Stimulated activated naive CD4-positive, alpha-beta T cell treated with Interleukin-2 at 50 U/mL for 16 hours (primary cell): ENCODE measurements at places on chromosomes 2 and 18.

GRCh38 chr2:230893841-230894781 lies 29.4 kb downstream of the ITM2C start:
- DNase-seq, result no peak

DNA sequence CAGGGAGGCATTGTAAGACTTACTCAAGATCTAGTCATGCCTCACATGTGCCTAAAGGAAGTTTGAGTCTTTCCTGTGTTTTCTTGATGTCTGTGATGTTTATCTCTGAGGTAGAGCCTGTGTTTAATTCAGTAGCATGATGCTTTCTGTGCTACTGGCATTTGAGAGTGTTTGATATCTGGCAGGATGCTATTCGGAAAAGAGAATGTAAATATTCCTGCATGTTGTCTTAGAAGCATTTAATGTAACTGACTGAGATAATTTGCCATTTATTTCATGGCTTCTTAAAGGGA lies 58.8 kb downstream of the GREB1L start:
- no peak for DNase-seq

GRCh38 chr18:61664419-61665084 lies 228.3 kb downstream of the RNF152 start:
- DNase-seq, result no peak

GRCh38 chr2:182763311-182763912 lies 47.4 kb downstream of the DNAJC10 start:
- DNase-seq, result no peak

DNA sequence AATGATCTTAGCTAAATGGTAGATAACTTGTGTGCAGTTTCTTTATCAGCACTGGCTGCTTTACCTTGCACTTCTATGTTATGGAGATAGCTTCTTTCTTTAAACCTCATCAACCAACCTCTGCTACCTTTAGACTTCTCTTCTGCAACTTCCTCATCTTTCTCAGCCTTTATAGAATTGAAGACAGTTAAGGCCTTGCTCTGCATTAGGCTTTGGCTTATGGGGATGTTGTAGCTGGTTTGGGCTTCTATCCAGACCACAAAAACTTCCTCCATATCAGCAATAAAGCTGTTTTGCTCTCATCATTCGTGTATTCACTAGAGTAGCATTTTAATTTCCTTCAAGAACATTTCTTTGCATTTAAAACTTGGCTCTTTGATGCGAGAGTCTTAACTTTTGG lies 123.7 kb downstream of the PIK3C3 start:
- no peak for DNase-seq

DNA sequence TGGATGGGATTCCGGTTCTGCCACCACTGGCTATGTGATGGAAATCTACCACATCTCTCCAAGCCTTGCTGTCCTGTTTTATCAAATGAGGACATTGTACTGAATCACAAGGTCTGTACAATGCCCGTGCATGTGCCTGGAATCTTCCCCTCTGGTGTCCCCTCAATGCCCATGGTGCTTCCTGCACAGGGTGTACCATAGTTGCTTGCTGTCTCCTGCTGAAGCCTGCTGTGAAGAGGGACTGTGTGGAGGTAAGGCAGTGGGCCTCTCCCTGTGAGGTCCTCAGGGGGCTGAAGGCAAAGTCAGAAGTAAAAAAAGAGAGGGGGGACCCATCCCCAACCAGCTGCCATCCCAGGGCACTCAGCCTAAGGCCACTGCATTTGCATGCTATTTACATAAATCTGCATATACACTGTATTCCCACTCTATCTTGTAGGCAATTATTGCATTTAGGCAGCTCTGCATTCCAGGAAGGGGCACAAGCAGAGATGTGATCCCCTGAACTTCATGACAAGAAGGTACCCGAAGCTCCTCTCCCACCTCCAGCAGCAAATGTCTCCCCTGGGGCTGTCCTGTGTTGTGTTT lies 9.1 kb upstream of the STEAP3 start:
- DNase-seq, result no peak

DNA sequence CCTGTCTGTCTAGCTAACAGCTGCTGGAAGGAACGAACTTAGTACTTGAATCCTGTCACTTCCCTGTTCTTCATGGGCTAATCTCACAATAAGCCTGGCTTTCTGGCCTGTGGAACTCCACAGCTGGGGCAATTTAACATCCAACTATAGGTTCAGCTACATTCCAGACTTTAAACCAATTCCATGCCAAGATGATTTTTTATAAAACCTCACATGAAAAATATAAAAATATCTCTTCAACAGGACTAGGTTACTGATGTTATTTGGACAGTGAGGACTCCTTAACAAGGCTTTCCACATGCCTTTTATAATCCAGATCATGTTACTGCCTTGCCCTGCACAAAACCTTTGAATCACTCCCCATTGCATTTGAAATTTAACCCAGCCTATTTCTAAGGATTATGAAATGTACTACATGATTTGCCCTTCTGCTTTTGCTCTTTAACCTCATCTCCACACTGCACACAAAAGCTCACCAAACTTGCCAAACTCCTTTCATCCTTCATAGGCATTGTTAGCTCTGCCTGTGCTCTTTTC lies 863.2 kb upstream of the CHAC2 start:
- DNase-seq, result no peak

DNA sequence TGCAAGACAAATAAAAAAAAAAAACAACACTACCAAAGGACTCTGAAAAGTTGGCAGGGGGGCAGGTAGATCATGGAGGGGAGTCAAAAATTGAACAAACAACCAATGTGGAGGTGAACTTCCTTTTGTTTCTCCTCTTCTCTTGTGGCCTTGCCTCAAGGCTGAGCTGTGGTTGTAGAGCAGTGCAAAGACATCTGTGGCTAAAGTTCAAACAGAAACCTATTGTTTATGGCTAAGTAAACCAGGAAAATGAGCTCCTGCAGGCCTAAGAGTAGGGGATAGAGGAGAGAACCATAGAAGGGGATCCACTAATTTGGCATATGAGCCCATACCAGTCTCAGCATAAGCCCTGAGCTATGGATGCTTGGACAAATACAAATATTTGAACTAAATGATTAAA lies 40.2 kb upstream of the EGR4 start:
- DNase-seq, result no peak

DNA sequence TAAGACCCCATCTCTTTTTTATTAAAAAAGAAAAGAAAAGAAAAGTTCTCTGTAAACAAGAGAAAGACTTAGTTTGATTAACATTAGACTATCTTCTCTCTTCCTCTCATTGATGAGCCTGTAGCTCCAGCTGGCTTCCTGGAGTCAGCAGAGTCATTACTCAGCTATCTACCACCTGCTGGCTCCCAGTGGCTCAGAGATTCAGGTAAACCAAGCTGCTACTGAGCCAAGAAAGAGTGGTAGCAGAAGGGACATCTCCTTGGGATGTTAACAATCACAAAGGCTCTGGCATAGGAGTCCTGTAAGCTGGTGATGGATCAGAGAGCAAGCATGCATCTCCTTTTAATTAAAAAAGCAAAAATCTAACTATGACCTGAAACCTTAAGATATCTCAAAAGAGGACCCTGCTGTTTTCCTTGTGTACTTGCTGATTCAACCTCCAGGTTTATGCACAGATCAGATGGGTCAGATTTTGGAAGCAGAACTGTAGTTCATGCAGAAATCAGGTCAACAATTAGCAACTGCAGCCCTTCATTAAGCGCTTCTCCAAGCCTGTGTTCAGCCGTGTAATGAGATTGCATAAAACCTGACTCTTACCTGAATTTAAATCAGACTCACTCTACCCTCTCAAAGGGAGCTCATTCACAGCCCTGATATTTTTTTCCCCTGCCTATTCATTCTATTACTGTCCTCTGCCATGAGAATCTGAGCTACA lies 225.8 kb downstream of the RNF152 start:
- DNase-seq, result no peak

- DNase-seq, result no peak
Measured at GRCh38 chr2:138271467-138271866, 230.1 kb upstream of the SPOPL start.

GRCh38 chr2:40155728-40156127 lies 296.2 kb downstream of the SLC8A1 start:
- no peak for DNase-seq

DNA sequence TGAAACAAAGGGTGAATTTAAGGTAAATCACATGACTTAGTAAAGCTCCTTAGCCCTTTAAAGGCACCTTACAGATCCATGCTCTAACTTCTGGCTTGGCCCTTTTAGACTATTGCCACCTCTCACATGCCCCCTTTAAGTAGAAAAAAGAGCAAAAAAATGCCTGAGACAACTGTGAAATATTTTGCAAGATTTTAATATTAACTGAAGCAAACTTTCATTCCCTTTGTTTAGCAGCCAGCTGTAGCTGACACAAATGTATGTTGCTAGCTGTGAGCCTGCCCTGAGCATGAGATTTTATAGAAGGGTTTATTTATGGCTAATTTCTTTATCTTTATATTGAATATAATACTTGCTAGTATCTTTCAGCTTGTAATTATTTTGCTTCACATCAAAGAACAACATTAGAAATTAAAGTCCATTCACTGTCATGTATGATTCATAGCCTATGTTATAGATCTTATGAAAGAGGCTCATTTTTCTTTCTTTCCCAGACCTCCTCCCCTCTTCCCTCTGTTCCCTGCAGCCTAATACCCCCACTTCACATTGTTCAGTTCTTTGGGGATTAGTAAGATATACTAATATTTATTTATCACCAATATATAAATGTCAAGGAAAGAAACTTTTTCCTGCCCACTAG lies 637.2 kb upstream of the ZEB2 start:
- no peak for DNase-seq

DNA sequence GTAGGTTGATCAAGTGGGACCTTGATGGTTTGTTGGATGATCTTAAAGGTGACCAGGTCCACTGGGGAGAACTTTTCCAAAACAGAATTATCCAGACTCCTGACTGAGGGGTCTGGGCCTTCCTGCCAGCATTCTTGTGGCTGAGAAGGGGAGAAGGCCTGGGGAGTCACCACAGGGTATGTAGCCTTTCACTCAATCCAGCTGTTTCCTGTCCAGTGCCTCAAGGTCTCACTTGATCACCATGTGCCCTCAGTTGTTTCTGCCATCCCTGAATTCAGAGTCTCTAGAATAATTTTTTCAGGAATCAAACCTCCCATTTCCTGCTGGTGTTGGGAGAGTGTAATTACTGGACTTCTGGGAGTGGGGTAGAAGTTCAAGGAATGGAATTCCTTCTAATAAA lies 54.4 kb upstream of the TANC1 start:
- DNase-seq, result no peak

DNA sequence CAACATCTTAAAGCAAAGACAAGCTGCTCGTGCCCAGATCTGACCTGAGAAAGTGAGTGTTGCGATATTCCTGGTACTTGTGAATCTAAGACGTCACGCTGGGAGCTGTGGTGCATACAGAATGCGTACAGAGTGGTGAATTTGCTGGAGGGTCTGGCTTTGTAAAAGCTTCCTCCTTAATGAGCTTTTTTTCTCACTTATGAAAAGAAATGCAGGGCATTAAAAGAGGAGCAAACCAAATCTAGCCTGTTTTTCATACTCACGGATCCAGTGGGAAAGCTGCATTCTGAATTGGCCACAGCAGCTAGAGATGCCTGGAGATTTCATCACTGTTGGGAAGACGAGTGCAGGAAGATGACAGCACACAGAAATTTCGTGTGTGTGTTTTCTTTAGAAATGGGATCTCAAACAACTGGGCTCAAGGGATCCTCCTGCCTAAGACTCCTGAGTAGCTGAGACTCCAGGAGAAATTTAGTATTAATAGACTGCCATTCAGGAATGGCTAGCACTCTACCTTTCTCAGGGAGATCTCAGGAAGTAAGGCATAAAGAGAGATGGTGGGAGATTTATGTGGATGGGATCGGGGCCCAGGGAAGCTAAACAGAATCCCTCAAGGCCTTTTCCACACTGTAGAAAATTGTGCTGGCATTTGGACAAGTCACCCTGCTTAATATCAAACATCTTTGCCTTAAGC lies 181.3 kb downstream of the ALPK2 start:
- DNase-seq, result no peak

GRCh38 chr2:42638080-42638784 lies 69.8 kb downstream of the MTA3 start:
- DNase-seq, result no peak

DNA sequence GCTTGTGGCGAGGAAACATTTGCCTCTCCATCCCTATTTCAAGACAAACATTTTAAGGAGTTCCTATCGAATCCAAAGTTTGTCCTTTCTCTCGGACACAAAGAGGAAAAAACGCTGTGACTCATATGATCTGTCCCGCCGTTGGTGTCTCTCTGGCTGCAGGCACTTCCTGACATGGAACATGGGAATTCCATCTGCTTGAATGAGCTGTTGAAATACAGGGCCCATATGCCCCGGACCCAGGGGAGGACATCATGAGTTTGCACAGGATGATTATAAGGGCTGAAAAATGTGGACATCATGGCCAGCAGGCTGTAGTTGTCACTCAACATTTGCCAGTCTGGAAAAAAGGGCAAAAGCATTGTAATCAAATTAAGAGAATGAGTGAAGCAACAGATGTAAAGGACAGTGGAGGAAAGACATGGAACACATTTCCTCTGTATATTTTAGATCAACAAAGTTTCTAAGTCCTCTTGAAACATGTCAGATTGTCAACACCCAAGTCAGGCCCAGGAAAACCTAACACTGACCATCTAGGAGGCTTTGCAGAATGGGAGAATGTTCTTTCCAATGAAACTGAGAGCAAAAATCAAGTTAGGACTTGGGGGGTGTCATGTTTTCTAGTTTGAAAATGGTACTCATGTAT lies 103.2 kb upstream of the SMIM21 start:
- DNase-seq, result no peak

DNA sequence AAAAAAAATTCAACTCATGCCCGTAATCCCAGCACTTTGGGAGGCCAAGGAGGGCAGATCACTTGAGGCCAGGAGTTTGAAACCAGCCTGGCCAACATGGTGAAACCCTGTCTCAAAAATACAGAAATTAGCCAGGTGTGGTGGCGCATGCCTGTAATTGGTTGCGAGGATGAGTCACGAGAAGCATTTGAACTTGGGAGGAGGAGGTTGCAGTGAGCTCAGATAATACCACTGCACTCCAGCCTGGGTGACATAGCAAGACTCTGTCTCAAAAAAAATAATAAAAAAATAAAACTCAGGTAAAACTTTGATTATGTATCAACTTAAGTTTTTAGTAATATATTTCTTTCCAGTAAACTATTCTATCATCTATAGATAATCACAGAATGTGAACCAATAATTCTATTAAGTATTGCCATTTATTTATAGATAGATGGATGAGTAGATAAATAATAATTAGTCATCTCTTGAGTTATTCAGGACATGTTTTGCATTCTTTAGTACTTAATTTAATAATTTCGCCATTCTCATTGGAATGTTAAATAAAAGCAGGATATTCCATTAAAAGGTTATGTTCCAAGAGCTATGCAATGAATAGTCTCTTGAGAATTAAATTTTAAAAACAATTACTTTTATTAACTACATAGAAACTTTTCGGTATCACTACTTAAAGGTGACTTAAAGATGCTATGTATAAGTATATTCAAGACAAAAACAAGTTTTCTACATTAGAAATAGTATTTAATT lies 48.7 kb downstream of the WDPCP start:
- no peak for DNase-seq

- DNase-seq, result no peak
Measured at GRCh38 chr2:60836491-60836890, 44.9 kb upstream of the REL start.

DNA sequence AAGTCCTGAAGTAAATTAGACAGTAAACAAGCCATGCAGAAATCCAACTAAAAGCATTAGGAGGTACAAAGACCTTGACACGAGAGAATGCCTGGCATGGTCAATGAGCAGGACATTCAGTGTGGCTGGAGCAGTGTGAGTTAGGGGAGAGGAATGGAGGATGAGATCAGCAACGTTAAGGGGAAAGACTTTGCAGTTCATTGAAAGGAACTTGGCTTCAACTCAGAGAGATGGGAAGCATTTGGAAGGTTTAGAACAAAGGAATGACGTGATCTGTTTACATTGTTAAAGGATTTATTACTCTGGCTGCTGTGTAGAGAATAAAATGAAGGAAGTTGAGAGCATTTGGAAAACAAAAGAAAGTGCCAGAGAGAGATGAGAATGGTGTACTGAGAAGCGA lies 621.3 kb downstream of the XIRP2 start:
- no peak for DNase-seq
